Activated CD4-positive, alpha-beta T cell treated with anti-CD3 and anti-CD28 coated beads, Interleukin-2, Interleukin-4, amounts not matched to agents 100 ng/mL and 50 ng/mL, durations not matched to agents 16 hours and 8 hours (primary cell): ENCODE measurements at places on chromosomes 4 and X.

- peak; percentile 66 for DNase-seq
These were observed 26.8 kb downstream of the PRPS1 start for GRCh38 chrX:107654872-107655761.

- peak; percentile 39 for DNase-seq
These were observed 4.1 kb downstream of the AFF1 start for GRCh38 chr4:86938771-86939520.

- no peak for DNase-seq
These were observed 618.1 kb upstream of the GRIA3 start for GRCh38 chrX:122565952-122566351.

DNA sequence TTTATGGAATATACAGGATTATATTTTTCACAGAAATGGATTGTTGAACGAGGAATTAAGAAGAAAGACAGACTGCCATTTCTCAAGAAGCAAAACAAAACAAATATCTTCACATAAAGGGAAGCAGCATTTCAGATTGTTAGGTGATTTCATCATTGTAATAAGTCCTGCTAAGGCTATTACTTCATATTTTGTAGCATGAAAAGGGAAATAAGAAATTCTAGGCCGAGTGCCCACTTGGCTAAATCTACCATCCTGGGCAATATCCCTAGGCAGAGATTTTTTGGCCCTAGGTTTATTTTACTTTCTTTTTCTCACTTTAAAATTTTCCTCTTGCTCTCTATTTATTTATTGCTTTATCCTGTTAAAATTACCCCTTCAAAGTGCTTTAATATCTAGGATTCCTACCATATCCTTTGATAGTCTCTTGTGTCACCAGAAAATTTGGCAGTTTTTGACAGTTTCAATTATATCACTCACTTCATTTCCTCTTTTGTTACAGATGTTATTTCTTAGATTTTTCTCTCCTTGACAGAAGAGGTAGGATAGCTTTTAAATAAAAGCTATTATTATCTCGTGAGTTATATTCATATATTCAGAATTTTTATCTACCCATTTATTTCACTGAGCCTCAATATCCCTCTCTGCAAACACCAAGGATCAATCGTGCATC is 142.3 kb downstream of the PDGFC start:
- no peak for DNase-seq

- DNase-seq = no peak
These were observed 515.1 kb upstream of the ZFP42 start for GRCh38 chr4:187480146-187481145.

GRCh38 chrX:42050345-42050744 is 127.0 kb upstream of the CASK start:
- DNase-seq = no peak

DNA sequence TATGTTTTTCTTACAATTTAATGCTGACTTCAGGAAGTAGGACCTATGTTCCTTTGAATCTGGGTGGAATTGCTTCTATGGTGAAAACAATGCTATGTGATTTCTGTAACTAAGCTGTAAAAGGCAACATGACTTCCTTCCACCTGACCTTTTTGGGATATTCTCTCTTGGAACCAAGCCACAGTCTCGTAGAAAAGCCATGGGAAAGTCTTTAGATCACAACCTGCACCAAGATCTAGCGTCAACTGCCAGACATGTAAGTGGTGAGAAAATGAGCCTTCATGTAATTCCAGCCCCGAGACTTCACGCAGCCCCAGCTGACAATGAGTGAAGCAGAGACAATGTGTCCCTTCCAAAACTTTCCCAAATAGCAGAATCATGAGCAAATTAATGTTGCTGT is 297.0 kb upstream of the DCAF8L1 start:
- DNase-seq = no peak

GRCh38 chrX:117711782-117712181 is 404.8 kb downstream of the KLHL13 start:
- DNase-seq = no peak

- no peak for DNase-seq
These were observed 180.4 kb upstream of the MID1 start for GRCh38 chrX:10800796-10801195.

- no peak for DNase-seq
These were observed 73.1 kb downstream of the PHEX start for GRCh38 chrX:22105231-22105630.

DNA sequence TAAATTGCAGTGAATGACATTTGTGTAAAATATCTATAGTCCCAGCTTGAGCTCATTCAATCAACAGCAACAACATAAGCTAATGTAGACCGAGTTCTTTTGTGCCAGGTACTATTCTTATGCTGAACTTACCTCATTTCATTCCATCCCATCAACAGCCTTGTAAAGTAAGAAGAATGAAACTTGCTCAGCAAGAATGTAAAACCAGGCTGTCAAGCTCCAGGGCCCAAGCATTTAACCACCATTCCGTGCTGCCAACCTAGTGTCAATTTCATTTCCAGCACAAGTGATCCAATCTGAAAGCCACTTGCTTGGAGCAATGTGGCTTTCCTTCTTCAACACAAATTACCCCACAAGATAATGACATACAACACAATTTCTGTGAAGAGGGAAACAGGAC is 36.6 kb downstream of the RASSF6 start:
- no peak for DNase-seq

GRCh38 chr4:11470438-11471045 is 41.8 kb upstream of the HS3ST1 start:
- DNase-seq = peak; percentile 35

- DNase-seq = no peak
These were observed 36.3 kb downstream of the DTHD1 start for GRCh38 chr4:36317721-36318120.

DNA sequence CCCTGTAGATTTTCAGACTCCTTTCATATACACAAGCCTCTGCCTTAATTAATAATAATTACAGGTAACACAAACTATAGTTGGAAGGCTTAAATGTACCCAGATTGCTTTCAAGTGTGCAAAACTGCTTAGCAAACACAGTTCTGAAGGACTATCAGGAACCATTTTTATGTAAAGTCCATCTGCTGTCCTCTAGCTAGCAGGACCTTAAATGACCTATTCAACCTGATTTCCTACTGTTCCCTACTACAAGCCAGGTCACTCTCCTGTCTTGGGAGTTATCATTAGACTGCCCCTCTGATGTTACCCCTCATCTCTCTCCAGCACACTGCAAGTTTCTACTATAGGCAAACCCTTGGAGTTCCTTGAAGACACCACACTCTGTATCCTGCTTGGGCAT is 157.3 kb downstream of the GBA3 start:
- DNase-seq = no peak

DNA sequence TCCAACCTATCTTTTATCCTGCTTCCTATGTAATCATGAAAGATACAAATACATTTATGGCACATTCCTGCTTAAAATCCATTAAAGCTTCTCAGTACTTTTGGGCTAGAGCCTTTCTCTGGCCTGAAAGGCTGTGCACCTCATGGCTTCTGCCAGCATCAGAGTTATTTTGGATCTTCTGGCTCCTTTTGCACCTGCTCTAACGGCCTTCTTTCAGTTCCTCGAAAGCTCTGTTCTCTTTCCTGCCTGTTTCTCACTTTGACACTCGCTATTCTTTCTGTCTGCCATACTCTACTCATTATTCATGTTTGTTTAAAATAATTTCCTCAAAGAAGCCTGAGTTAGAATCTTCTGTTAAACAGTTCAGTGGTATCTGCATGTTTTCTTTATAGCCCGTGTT is 86.0 kb downstream of the LRP2BP start:
- DNase-seq = no peak

- no peak for DNase-seq
These were observed 1.9 kb downstream of the TLR7 start for GRCh38 chrX:12868747-12869146.

GRCh38 chrX:118795528-118796280 is 27.9 kb upstream of the ZCCHC12 start:
- no peak for DNase-seq

DNA sequence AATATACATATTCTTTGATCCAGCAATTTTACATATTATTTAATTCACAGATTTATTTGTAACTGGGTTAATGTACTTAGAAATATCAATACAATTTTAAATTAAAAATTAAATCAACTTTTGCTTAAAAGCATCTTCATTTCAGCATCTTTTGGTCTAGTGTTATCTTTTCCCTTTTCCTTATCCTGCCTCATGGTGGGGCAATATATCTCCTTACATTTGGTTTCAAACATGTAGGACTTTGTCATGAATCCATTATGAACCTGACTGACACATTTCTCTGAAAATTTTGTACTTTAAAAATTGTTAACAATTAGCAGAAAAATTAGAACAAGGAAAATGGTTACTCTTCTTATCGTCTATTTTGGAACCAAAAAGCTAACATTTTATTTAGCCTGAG is 42.8 kb upstream of the ANK2 start:
- DNase-seq = no peak

DNA sequence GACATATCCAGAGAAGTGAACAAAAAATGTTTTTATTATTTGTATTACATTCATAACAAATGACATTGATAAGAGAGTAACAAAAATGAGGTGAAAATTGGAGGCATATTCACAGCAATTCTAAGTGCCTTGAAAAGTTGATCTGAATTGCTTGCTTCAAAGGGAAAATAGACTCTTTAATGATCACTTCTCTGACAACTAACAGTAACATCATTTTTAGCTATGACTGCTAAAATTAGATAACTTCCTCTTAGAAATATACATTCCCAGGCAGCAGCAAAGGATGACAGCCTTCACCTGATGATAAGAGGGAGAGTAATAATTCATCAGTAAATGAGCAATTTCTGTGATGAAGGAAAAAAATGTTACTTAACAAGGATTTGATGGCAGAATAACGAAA is 472.5 kb downstream of the PCDH10 start:
- DNase-seq = no peak

- DNase-seq = no peak
These were observed 48.3 kb upstream of the CBR4 start for GRCh38 chr4:169058312-169058711.

- peak; percentile 9 for DNase-seq
These were observed 47.3 kb upstream of the C1GALT1C1 start for GRCh38 chrX:120677004-120677652.

DNA sequence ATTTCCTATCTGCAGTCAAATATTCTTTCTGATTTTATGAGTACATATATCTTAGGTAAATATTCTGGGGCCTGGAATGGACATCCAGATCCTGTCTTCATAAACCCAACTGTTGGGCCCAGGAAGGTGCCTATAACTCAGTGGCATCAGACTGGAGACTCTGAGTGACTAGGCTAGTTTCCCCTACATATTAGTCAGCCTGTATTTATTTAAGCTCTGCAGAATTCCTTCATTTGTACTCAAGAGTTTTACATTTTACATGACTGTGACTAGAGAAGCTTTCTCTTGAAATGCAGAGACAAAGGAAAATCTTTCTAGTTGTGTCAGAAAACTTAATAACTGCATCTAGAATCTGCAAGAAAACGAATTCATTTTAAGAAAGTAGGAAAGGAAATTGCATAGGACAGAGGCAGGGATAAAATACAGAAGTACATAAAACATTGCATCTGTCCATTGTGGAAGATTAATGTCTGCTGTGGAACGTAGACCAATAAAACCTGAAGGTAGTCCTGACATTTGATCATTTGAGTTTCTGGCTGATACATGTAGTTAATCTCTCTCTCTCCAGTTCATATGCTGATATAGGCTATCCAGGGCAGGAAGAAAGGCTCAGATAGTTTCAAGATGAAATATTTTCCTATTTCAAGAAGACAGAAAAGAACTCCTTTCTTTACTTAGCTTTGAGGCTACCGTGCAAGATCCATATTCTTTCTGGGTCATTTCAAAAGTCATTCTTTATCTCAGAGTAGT is 78.2 kb downstream of the OPHN1 start:
- no peak for DNase-seq

GRCh38 chr4:38831653-38832052 is 25.0 kb downstream of the TLR6 start:
- DNase-seq = no peak

GRCh38 chrX:21993265-21993664 is 38.9 kb upstream of the PHEX start:
- no peak for DNase-seq

- DNase-seq = peak; percentile 17
These were observed 10.7 kb upstream of the HCCS start for GRCh38 chrX:11100281-11101035.

- no peak for DNase-seq
These were observed 108.1 kb upstream of the IQCM start for GRCh38 chr4:149923736-149924135.

- no peak for DNase-seq
These were observed 12.7 kb upstream of the GCNA start for GRCh38 chrX:71565474-71566041.

GRCh38 chrX:15903186-15903681 is 48.6 kb upstream of the AP1S2 start:
- no peak for DNase-seq
